Suppressor macrophage treated with lipopolysaccharide for 4 hours (primary cell): ENCODE measurements at places on chromosomes 3 and 15.

GRCh38 chr3:188052169-188053035 is 101.6 kb upstream of the LPP start:
- DNase-seq, result no peak

- DNase-seq, result no peak
Observed at GRCh38 chr15:81947548-81947947, 98.3 kb downstream of the MEX3B start.

- no peak for DNase-seq
Observed at GRCh38 chr3:140911822-140912221, 29.8 kb upstream of the SLC25A36 start.

DNA sequence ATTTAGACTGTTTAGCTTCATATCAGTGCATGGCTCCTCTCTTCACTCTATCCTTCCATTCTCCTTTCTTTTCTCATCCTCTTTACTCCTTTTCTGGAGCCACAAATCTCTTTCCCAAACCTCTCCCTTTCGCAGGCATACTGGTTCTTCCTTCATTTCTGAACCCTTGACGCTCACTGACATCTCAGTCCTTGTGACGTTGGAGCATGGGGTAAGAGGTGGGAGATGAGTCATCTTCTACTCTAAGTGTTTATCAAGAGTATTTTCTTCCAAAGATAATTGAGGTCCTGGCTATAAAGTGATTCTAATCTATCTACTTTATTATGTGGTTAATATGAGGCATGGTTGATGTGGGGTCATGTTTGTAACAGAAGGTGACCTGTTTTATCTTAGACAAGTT is 414.2 kb downstream of the AGBL1 start:
- DNase-seq, result no peak

DNA sequence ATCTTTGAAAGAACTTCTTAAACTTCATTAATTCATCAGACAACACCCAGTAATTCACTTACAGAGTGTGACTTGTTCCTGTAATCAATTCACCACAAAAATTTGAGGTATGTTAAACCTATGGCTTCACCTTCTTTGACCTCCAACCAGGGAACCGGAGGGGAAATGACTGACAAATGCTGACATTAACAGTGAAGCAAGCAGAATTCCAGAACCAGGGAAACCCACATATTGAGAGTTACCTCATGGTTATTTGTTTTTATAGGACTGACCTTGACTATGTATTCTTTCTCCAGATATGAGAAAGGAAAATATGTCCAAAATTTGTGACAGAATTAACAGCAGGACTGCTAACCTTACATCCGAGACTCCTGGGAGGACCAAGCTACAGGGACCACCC is 2.7 kb downstream of the P3H2 start:
- DNase-seq, result no peak

DNA sequence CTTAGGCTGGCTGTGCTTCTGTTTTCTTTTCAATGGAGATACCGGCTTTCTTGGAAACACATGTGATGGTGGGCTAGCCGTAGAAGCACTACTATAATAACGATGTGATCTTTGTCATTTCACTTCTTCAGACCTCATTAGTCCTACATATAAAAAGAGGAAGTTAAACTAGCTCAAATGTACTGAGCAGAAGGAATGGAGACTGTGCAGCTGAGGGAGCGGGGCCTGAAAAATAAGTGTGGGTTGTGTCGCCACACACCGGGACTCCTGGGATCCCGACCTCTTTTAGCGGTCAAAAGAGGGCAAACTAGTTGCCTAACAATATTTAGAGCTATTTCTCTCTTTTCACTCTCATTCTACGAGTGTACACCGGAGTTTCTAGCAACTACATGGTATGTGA is 1.0 kb upstream of the RNF7 start:
- DNase-seq, result peak; percentile 50

GRCh38 chr3:96330795-96331194 is 483.6 kb upstream of the EPHA6 start:
- no peak for DNase-seq

DNA sequence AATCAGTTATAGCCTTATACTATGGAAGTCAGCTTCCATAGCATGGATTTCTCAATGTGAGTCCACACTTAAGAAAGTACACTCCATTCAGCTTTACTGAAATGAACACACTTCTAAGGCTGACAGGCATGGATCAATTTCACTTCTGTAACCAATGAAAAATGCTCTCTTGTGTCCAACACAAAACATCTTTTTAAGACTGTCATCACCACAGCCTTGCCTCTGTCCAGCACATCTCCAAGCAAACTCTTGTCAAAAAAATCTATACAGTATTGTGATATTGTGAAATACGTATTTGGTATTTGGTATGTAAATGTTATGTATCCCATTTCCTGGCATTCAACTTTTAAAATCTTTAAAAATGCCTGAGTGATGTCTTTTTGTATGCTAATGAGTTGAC is 208.7 kb downstream of the RAP2B start:
- DNase-seq, result no peak

DNA sequence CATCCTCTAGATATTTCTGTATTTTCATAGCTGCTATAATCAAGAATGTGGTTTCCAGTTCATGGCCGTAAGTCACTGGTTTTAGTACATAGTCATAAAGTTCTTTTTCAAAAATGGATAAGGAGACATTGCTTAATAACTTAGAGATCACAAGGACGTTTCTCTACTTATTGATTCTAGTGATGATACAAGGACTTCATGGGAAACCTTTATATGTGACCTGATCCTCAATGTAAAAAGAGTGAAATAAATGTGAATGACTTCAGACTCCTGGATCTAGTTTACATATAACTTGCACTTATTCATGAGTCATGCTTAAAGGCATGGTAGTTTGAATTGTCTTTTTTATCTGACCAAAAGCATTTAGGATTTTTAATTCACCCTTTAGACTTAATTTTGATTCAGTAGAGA is 35.2 kb downstream of the TSC22D2 start:
- DNase-seq, result no peak

GRCh38 chr15:71747128-71748083 is 62.9 kb upstream of the NR2E3 start:
- DNase-seq, result no peak

DNA sequence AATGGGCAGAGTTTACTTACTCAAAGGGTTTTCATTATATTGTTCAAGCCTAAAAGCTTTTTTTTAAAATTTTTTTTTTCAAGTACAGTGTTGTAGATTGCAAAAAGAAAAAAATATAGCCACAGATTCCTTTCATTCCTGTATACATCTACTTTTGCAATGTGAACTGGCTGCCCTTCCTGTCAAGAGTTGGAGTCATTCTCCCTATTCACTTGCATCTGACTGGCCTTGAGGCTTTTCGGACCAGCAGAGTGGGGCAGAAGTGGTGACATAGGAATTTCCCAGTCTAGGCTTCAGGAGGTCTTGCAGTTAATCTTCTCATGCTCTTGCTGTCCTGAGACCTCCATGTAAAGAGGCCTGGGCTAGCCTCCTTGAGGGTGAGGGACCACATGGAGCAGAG is 218.3 kb upstream of the CFAP20DC start:
- peak; percentile 29 for DNase-seq
